ENCODE measurements at places on chromosomes 3 and 15.

DNA sequence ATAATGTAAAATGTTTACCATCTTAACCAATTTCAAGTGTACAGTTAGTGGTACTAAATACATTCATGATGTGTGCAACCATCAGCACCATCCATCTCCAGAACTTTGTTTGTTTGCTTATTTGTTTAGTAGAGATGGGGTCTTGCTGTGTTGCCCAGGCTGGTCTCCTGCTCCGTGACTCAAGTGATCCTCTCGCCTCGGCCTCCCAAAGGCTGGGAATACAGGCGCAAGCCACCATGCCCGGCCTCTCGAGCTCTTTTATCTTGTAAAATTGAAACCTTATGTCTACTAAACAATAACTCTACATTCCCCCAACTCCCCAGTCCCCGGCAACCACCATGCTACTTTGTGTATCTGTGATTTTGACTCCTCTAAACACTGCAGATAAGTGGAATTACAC, 31.9 kb downstream of the FBXO45 start:
- no peak overlapping the region for H3K27ac ChIP-seq
- DNase-seq: no peak
- H3K36me3 ChIP-seq: no peaks in the 10 kb centered on the region
- H3K4me3 ChIP-seq: no peak overlapping the region

DNA sequence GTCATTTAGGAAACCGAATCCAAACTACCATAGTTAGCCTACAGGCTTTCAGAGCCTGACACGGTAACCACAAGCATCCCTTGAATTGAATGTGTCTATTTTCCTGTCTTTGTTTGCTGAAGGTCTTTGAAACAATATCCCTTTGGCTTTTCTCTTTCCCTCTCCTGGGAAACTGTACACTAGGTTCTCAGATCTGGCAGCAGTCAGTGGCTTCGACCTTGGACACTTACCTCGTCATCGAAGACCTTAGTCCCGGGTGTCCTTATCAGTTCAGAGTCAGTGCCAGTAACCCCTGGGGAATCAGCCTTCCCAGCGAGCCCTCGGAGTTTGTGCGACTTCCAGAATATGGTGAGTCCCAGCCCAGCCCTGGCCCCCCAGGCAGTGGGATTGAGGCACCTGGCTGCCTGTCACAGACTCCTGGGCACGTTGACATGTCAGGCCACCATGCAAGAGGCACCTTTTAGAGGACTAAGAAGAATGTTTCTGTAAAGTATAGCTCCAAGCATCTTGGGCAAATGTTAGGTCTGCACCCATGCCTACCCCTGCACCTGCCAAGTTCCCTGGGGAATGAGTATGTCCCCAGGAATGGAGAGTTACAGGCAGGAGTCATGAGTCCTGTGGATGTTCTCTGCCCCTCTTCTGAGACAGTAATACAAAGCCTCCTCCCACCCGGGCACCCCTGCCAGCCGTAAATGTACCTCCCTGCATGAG, 30.4 kb upstream of the UMPS start:
- DNase-seq: no peak
- H3K27me3 ChIP-seq: no peaks in the 10 kb centered on the region
- no peak overlapping the region for H3K27ac ChIP-seq
- no peaks in the 10 kb centered on the region for H3K36me3 ChIP-seq
- H3K4me3 ChIP-seq: no peak overlapping the region
- no peaks in the 10 kb centered on the region for H3K4me1 ChIP-seq

GRCh38 chr15:86183596-86184491, 104.2 kb downstream of the AGBL1 start:
- no peak for DNase-seq
- no peak overlapping the region for H3K27ac ChIP-seq
- no peaks in the 10 kb centered on the region for H3K4me1 ChIP-seq
- H3K4me3 ChIP-seq: no peak overlapping the region

GRCh38 chr3:139103484-139103883, 58.8 kb upstream of the PRR23C start:
- H3K36me3 ChIP-seq: no peaks in the 10 kb centered on the region
- no peak overlapping the region for H3K4me3 ChIP-seq
- H3K27ac ChIP-seq: no peak overlapping the region
- no peaks in the 10 kb centered on the region for H3K4me1 ChIP-seq
- no peak for DNase-seq
- no peaks in the 10 kb centered on the region for H3K27me3 ChIP-seq

- no peaks in the 10 kb centered on the region for H3K36me3 ChIP-seq
- no peaks in the 10 kb centered on the region for H3K27me3 ChIP-seq
- peak; percentile 88 for DNase-seq
- H3K4me3 ChIP-seq: peak within 1 kb of the TSS; percentile 34
- H3K27ac ChIP-seq: no peak within 1 kb of the TSS
- H3K4me1 ChIP-seq: peaks cover 6% of the 10 kb centered on the region
Observed at GRCh38 chr15:72319985-72320671, at the start of gene CELF6. TSS of gene CELF6 (minus strand) at chr15:72320157. CDS start at chr15:72319874, 283 bp downstream.

- no peaks in the 10 kb centered on the region for H3K27me3 ChIP-seq
- H3K4me3 ChIP-seq: no peak overlapping the region
- DNase-seq: no peak
- peaks cover 12% of the 10 kb centered on the region for H3K4me1 ChIP-seq
Observed at GRCh38 chr15:62506217-62506805, 341.2 kb upstream of the C2CD4B start.

GRCh38 chr15:96361309-96362010, 31.0 kb downstream of the NR2F2 start:
- H3K27me3 ChIP-seq: peaks cover 66% of the 10 kb centered on the region
- no peaks in the 10 kb centered on the region for H3K36me3 ChIP-seq
- no peak overlapping the region for H3K4me3 ChIP-seq

DNA sequence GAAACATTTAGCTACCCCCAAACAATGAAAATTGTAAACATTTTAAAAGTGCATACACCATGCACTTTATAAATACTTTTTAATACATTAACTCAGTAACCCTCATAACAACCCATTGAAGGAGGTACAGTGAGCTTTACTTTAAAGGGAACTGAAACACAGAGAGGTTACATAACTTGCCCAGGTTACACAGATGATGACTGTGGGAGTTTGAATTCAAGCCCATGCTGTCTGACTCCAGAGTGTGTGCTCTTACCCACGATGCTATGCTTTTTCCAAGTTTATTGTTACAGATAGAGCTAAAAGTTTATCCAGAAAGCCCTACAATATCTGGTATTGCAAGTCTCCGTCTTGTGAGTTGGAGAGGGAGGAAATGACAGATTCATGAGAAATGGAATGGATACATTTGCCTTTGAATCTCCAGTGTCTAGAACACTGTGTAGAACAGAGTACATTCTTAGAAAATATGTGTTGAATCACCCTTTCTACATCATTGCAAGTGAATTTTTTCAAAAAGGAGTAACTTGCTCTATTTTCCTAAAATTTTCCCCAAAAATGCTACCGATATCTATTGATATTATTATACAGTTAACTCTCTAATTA, 428.3 kb downstream of the NAALADL2 start:
- no peaks in the 10 kb centered on the region for H3K36me3 ChIP-seq
- no peak overlapping the region for H3K4me3 ChIP-seq
- H3K27ac ChIP-seq: no peak overlapping the region
- H3K27me3 ChIP-seq: no peaks in the 10 kb centered on the region
- no peaks in the 10 kb centered on the region for H3K4me1 ChIP-seq
